D721Med (cell line): ENCODE measurements at places on chromosomes 12 and 14.

GRCh38 chr12:102026728-102027127, 35.1 kb downstream of the WASHC3 start:
- no peak for DNase-seq

- no peak for DNase-seq
Observed at GRCh38 chr12:99910342-99910741, 74.4 kb downstream of the ANKS1B start.

DNA sequence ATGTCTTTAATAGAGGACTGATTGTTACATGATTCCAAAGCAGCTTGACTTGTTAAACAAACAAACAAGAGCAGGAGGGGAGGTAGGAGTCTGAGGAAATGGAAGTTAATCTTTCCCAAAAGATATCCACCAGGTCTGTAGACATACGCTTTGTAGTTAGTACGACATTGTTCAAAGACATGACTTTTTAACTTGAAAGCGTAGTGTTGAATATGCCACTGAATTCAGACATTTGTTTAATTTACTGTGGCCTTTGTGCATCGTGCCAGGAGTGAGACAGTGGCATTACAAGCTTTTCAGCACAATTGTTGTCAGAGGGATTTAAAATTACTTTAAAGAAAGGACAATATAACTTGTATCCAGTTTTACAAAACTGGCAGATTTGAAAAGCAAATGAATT, 53.0 kb downstream of the SAV1 start:
- DNase-seq, result no peak

- DNase-seq, result no peak
Observed at GRCh38 chr12:94091624-94092023, 56.8 kb upstream of the PLXNC1 start.

DNA sequence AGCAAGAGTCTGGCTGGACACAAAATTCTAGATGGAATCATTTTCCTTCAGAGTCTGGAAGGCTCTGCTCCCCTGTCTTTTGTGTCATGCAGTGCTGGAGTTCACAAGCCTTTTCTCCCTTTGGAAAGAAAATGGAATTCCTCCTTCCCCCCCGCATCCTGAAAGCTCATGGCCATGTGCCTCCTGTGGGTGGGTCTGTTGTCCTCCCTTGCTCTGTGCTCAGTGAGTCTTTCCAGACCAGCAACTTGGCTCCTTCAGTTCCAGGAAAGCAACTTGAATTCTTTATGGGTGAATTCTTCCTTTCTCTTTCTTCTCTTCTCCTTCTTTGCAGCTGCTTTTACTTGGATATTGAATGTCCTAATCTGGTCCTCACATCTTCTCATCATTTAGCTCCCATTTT, 70.2 kb downstream of the TUNAR start:
- no peak for DNase-seq
